ENCODE measurements at places on chromosomes 4 and X.

DNA sequence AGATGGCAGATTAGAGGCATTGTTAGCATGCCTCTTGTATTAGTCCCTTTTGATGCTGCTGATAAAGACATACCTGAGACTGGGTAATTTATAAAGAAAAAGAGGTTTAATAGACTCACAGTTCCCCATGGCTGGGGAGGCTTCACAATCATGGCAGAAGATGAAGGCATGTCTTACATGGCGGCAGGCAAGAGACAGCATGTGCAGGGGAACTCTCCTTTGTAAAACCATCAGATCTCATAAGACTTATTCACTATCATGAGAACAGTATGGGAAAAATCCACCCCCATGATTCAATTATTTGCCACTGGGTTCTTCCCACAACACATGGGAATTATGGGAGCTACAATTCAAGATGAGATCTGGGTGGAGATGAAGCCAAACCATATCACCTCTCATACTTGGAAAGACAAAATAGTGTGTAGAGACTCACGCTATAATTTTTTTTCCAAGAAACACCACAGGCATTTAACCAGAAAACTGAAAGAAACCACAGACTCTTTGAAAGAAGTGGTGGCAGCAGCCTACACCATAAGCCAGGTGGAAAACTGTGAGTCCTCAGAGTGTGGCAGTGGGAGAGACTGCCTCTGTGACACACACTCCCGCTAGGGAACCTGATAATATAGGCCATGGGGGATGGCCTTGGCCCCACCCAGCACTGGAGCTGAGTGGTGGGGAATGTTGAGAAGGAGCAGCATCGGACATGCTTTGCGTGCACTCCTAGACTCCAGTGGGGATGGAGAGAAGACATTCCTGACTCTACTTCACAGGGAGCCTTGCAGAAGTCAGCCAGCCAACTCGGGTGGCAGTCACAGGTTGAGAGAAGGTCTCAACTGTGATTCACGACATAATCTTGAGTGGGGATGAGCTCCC is 51.5 kb downstream of the SLC2A9 start:
- no peak for DNase-seq

DNA sequence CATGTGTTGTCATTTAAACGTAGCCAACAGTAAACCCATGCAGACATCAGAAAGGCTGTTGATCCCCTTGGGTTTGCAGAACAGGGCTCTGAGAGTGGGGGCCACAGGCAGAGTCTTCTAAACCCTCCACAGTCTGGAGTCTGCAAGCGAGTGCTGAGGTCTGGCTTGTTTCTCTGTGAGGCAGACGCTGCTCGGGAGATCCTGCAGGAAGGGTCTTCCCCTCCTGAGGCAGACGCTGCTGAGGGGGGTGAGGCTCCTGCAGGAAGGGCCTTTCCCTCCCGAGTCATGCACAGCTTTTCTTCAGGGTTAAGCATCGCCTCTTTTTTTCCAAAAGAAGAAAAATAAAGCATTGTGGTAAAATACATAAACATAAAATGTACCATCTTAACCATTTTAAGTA is 17.1 kb upstream of the PDE6B start:
- no peak for DNase-seq

DNA sequence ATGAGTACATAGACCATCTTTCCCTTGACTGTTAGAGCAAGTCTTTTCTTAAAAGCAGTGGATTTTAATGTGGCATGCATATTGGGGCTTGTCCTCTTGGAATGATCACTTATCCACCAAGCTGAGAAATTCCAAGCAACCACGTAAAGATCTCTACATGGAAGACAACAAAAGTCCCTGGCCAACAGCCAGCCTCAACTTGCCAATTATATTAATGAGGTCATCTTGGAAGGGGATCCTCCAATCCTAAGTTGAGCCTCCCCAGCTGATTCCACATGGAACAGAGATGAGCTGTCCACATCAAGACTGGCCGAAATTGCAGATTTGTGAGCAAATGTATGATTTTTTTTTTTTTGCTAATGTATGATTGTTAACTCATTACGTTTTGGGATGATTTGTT is 20.6 kb upstream of the FTHL17 start:
- no peak for DNase-seq

- no peak for DNase-seq
Measured at GRCh38 chrX:83469551-83469950, 38.5 kb upstream of the POU3F4 start.

GRCh38 chr4:17163156-17163771 is 264.8 kb upstream of the LDB2 start:
- DNase-seq = no peak
